ENCODE measurements at places on chromosomes 1 and 21.

- no peak for DNase-seq
Measured at GRCh38 chr1:169601096-169601881, 15.0 kb upstream of the F5 start.

DNA sequence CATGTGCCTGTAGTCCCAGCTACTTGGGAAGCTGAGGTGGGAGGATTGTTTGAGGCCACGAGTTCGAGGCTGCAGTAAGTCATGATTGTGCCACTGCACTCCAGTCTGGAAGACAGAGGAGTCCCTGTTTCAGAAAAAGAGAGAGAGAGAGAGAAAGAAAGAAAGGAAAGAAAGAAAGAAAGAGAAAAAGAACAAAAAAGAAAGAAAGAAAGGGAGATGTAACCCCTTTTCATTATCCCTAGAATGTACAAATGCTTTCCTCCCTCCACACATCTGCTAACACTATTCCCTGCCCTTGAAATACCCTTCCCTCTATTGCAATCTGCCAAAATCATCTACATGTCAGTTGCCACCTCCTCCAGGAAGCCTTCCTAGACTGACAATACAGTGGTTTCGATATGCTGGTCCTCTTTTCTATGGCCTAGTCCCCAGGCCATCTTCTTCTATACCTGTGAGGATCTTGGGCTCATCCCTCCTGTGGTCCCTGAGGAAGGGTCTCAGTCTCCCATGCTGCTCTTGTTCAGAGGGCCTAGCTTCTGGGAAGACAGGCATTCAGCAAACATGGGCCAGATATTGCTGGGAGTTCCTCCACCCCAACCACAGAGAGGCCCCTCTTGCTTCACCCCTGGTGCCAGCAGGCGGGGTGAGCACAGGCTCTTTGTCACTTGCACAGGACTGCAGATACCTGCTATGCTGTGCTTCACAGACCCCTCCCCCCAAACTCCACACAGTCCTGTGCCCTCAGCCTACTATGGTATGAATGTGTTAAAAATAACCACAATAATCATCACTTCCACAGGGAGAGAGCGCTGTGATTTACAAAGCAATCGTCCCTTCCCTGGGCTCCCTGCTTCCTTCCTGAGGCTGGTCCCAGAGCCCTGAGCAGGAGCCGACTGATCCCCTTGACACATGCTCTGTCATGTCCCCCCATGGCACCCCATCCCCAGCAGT is 14.1 kb downstream of the ADGRB2 start:
- DNase-seq = no peak

DNA sequence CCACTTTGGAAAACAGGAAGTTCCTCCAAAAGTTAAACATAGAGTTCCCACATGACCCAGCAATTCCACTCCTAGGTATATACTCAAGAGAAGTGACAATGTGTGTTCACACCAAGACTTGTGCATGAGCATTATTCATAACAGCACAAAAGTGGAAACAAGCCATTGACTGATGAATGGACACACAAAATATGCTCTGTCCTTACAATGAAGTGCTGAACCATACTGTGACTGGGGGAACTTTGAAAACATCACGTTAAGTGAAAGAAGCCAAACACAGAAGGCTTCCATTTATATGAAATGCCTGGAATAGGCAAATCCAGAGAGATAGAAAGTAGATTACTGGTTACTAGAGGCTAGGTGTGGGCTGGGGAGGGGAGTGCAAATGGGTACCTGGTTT is 150.3 kb downstream of the ZSCAN20 start:
- no peak for DNase-seq

- DNase-seq = no peak
Measured at GRCh38 chr1:168926236-168926635, 180.3 kb upstream of the ATP1B1 start.

GRCh38 chr1:239987103-239987745 is 104.5 kb upstream of the FMN2 start:
- DNase-seq = no peak

DNA sequence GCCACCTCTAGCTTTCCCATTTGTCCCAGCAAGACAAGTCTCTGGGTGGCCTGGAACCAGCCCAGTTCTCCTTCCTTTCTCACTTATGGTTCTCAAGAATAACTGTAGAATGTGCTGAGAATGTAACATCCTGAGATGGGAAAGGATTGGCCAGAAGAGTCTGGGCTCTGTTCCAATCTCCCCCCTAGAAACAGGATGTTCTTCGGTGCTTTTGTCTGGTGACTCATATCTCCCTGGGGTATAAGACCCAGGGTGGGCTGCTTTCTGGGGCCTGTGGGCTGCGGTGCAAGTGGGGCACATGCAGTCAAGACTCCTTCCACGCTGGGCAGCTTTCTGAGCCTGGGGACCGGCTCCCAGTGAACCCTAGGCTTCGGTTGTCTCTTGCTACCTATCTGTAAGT is 251.2 kb upstream of the POU3F1 start:
- DNase-seq = no peak

DNA sequence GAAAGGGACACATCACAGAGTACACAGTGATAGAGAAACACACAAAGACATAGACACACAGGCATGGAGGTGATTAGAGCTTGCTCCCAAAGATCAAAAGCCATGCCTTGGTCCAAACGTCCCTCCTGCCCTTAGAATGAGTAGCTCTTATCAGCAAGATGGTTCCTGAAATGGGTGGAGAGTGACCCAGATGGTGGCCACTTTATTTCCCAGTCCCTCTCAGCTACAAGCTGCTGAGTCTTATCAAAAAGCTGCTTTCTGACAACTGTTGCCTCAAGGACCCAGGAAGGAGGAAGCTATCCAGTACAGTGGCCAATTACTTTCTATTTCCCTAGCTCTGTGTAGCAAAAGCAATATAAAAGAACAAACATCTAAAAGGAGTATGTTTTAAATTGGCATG is 7.7 kb upstream of the CLCA1 start:
- no peak for DNase-seq

DNA sequence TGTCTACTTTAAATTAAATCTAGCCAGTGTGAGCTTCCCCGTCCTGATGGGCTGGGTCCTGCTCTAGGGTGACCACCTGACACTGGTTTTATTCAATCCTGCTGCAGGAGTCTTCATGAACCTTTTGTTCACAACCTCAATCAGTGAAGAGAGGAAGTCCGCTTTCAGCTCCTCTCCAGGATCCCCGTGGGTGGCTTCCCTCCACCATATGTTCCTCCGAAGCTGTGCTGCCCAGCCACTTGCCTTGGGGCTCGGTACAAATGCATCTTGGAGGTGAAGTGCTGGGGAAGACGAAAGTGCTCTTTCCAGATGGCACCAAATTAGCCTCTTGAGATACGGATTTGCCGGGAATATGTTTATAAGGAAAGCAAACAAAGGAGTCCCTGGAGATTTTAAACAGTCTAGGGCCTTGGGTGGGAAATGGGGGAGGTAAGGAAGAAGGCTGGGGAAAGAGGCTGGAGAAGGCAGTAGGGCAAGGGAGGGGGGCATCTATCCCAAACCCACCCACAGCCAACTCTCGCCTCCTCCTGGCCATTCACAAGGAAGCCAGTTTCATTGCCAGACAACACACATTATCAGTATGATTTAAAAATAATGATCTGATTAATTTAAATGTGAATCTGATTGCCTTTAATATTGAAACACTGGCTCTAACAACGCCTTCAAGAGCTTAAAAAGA is 430.8 kb downstream of the DISC1 start:
- no peak for DNase-seq

DNA sequence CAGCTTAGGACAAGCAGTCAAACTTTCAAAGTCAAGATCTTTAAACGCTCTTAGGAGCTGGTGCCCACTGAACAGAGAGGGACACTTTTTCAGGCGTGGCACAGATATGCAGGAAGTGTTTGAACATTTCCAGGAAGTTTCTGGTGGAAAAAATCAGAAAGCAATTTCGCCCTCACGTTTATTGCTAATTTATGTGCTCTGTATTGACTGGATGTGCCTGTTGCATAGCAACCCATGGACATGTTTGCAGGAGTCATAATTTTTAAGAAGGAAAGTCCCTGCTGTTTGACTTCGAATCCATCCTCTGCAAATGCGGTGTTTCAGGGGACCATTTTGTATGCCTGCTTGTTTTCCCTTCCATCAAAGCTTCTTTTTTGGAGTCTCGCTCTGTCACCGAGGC is 239.9 kb upstream of the IRF2BP2 start:
- no peak for DNase-seq

GRCh38 chr1:203354246-203354645 is 3.3 kb upstream of the FMOD start:
- DNase-seq = peak; percentile 82

- no peak for DNase-seq
Measured at GRCh38 chr1:39001516-39002421, 10.7 kb downstream of the AKIRIN1 start.

GRCh38 chr1:164930241-164930640 is 371.3 kb downstream of the PBX1 start:
- DNase-seq = no peak

- no peak for DNase-seq
Measured at GRCh38 chr1:17700945-17701810, 54.0 kb upstream of the ACTL8 start.

DNA sequence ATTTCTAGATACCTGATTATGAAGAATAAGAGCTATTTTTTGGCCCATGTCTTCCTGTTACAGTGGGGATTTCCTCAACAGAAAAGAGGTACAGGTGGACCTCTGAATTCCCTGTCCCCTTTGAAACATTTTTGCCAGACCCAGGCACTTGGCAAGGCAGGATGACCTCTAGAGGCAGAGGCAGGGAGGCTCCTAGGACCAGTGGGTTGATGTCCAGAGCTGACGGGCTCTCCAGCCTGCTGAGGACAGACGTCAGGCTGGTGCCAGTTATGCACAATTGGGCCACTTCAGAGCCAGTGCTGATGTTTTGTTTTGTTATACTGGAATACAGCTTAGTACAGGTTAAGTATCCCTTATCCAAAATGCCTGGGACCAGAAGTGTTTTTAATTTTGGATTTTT is 18.5 kb upstream of the A3GALT2 start:
- no peak for DNase-seq

DNA sequence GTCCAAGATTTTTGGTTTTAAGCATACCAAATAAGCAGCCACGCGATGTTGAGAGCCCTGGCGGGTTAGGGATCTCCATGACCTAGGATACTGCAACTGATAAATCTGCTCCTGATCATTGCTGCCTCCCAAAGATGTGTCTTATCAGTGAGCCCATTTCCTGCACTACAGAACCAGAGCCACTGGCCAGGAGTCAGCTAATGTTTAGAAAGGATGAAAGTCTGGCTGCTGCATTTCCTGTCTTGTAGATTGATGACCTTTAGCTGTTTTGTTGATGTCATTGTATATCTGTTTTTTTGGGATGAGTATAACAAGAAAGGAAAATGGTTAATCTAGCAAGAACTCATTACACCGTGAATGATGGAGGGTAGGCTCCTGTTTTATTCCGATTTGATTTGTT is 74.5 kb downstream of the C1orf21 start:
- DNase-seq = no peak

- no peak for DNase-seq
Measured at GRCh38 chr1:2506901-2507565, 19.4 kb downstream of the PANK4 start.

DNA sequence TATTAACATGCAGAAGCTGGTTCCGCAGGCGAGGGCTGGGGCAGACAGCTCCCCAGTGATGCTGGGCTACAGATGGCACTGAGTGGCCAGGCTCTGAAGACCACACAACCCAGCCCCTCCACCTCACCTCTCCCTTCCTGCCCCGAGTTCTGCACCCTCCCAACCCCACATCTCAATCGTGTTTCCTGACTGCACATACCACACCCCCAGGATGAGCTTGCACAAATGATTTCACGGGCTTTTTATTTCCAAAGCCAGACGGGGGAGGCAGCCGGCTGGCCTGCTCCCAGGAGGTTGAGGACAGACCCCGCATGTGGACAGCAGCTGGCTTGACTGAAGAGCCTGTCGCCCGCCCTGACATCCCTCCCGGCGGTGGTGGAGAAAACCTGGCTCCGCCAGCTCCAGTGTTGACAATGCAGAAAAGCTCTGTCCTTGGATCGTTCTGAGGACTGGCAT is 21.4 kb upstream of the ALDH4A1 start:
- no peak for DNase-seq

GRCh38 chr21:41759214-41759840 is 7.5 kb downstream of the RIPK4 start:
- DNase-seq = no peak

DNA sequence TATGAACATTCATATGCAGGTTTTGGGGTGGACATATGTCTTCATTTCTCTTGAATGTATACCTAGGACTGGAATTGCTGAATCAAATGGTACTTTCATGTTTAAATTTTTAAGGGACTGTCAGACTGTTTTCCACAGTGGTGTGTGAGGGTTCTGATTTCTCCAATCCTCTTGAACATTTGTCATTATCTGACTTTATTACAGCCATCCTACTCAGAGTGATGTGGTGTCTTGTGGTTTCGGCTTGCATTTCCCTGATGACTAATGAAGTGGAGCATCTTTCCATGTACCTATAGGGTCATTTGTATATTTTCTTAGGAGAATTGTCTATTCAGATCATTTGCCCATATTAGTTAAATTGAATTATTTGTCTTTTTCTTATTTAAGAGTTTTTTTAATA is 35.4 kb upstream of the ZNF281 start:
- DNase-seq = no peak
